B cell (primary cell): ENCODE measurements at places on chromosomes 5 and 9.

DNA sequence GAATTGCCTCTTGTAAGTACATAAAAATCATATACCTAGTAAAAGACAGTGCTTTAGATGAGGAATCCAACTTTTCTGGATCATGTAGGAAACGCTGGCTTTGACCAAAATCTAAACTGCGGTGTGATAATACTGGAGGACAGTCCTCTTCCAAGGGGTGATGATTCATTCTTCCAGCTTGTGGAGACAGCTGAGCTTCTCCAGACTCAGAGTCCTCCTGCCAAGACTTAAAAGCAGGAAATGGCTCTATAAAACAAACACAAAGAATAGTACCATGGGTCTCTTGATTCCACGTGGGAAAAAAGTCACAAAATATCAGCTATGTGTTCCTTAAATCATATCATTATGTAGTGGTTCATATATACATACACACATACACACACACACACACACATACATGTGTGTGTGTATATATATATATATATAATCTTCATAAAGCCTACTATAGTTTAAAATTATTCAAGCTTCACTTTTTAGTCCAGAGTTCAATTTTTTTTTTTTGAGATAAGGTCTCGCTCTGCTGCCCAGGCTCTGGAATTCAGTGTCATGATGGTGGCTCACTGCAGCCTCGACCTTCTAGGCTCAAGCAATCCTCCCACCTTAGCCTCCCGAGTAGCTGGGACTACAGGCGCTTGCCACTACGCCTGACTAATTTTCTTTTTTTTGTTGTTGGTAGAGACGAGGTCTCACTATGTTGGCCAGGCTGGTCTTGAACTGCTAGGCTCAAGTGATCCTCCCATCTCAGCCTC lies 65.0 kb downstream of the PKD2L2 start:
- H3K4me3 ChIP-seq = no peak overlapping the region
- H3K36me3 ChIP-seq = peaks cover 89% of the 10 kb centered on the region
- H3K27me3 ChIP-seq = no peaks in the 10 kb centered on the region
- no peaks in the 10 kb centered on the region for H3K4me1 ChIP-seq
- no peak for DNase-seq

- no peaks in the 10 kb centered on the region for H3K36me3 ChIP-seq
- H3K27me3 ChIP-seq = no peaks in the 10 kb centered on the region
- DNase-seq = no peak
- H3K4me3 ChIP-seq = no peak overlapping the region
- H3K4me1 ChIP-seq = no peaks in the 10 kb centered on the region
- H3K27ac ChIP-seq = no peak overlapping the region
These were observed 225.9 kb downstream of the SGCD start for GRCh38 chr5:156552855-156553358.

DNA sequence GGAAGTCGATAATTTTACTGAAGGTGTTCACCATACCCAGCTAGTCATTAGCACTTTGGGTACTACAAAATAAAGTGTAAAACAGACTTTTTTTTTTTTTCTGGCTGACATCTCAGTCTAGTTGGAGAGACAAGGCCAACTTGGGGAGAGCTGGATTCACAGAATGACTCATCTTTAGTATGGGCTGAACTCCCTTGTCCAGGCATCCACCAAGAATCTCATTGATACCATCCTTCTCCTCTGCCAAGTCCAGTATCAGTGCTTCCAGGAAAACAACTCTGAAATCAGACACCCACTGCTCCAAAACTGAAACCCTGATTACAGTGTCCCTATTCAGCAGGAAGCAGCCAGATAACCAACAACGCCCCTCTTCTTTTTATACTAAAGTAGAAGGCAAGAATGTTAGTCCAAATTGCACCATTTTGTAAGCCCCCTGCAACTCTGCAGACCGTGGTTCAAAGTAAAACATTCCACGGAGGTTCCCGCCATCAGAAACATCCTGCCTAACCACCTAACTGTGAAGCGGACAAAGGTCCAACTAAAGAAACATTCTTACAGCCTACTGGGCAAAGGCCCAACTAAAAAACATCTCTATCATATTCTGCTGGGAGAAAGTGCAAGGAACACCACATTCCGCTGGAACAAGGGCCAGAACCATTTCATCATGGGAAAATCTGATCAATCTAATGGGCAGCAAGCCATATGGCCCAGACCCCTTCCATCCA lies 728.2 kb downstream of the BRINP1 start:
- no peaks in the 10 kb centered on the region for H3K36me3 ChIP-seq
- H3K27me3 ChIP-seq = no peaks in the 10 kb centered on the region
- no peak overlapping the region for H3K4me3 ChIP-seq
- DNase-seq = no peak

DNA sequence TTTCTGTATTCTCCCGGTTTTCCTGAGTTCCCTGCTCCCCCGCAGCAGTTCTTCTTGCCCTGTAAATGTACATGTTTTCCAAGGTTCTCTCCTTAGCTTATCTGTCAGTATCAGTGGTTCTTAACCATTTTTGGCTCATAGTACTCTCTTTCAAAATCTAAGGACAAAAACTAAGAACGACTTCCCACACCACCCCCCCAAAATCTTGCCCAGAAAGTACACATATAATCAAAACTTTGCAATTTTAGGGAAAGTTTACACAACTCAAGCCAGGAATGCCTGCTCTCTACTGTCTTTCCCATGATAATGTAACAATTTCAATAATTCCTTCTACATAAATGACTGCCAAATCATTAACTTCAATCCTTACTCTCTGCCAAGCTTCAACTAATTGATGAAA lies 4.5 kb downstream of the DCAF12 start:
- DNase-seq = no peak
- H3K27me3 ChIP-seq = no peaks in the 10 kb centered on the region
- peaks cover 42% of the 10 kb centered on the region for H3K4me1 ChIP-seq
- no peak overlapping the region for H3K4me3 ChIP-seq
- no peak overlapping the region for H3K27ac ChIP-seq
- H3K36me3 ChIP-seq = no peaks in the 10 kb centered on the region

- no peak overlapping the region for H3K27ac ChIP-seq
- H3K36me3 ChIP-seq = peaks cover 9% of the 10 kb centered on the region
- H3K4me1 ChIP-seq = no peaks in the 10 kb centered on the region
These were observed 146.1 kb upstream of the OTULINL start for GRCh38 chr5:14435481-14435880.
